ENCODE measurements at places on chromosomes 13 and 19. TPM values are rescaled to one million over a fixed set of nuclear protein-coding genes. Genes with fewer than 3 reads are reported as not detected.

The ZNF226 gene
- polyA plus RNA-seq = 28.4 TPM

The ZNF726 gene
- polyA plus RNA-seq = 9.4 TPM

The ATXN8OS gene
- 0.22 TPM for polyA plus RNA-seq

The NLRP4 gene
- polyA plus RNA-seq = not detected

The LRRC63 gene
- 0.08 TPM for polyA plus RNA-seq

The TRPC4 gene
- 4.9 TPM for polyA plus RNA-seq

The THSD8 gene
- polyA plus RNA-seq = 1.7 TPM

The IGFL1 gene
- polyA plus RNA-seq = not detected

The TEX26 gene
- 1.2 TPM for polyA plus RNA-seq

The OR7G3 gene
- polyA plus RNA-seq = not detected

The PSG11 gene
- polyA plus RNA-seq = not detected

GRCh38 chr13:64909184-64909583 is 2321.0 kb downstream of the PCDH9 start:
- DNase-seq = no peak

- DNase-seq = no peak
Observed at GRCh38 chr19:400976-401865, 7.7 kb downstream of the C2CD4C start.

DNA sequence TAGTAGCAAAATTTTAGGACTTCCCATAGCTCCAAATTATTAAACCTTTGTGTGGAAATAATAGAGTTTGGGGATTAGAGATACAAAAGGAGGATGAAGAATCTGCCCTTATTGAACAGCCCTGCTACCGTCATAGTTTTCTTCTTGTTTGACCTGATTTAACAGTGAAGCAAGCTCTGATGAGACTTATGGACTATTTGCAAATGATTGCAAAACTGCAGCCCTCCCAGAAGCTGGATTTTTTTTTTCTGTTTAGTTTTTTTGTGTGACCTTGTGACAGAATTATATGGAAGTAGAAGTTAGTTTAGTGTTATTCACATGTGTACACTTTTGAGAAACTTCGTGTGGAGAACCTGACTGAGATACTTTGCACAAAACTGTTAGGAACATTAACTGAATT is 267.8 kb downstream of the KCNRG start:
- DNase-seq = no peak

GRCh38 chr19:13492128-13492527 is 14.2 kb downstream of the CACNA1A start:
- DNase-seq = no peak

- DNase-seq = no peak
Observed at GRCh38 chr13:34246511-34246910, 428.6 kb downstream of the RFC3 start.

DNA sequence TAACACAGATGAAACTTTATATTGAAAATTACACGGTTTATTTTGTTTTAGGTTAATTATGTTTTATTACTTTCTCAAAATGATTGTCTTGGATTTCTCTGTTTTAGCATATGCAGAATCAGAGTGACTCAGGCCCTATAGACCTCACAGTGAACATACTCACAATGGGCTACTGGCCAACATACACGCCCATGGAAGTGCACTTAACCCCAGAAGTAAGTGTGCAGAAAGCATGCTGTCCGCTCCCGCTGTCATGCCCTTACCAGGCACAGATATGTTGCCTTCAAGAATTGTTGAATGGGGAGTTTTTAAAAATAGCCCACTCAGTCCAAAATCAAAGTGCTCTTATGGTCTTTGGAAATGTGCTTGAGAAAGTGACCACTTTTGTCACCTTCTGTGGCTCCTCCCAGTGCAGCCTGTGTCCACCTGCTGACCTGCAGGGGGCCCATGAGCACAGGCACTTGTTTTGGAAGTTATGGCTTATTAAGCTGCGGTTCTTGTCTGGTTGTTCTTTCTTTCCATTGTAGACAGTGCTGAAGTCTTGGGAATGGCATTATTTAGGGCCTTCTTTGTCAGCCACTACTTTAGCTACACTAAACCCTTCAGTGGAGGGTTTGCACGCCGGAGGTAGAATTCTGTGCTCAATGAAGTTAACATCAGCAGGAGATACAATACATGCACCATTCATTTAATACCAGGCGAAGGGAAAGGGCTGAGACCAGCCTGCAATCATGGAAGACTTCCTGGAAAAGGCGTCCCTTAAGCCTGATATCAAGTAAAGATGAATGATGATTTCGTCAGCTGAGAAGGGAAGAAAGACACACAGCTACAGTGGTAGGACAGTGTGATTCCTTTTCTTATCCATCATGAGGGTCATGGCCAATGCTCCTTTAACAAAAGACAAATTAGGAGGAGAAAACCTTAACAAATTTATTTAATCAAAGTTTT is 36.7 kb downstream of the CUL4A start:
- DNase-seq = no peak

GRCh38 chr13:95341441-95341840 is 40.2 kb upstream of the ABCC4 start:
- DNase-seq = no peak

DNA sequence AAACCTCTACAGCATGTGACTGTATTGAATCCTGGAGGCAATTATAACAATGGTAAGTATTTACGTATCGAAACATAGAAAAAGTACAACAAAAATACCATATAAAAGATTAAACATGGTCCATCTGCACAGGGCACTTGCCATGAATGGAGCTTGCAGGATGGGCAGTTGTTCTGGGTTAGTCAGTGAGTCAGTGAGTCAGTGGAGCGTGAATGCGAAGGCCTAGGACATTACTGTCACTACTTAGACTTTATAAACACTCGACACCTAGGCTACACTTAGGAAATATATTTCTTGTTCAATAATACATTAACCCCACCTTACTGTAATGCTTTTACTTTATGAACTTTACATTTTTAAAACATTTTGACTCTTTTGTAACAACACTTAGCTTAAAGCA is 35.6 kb upstream of the TMTC4 start:
- no peak for DNase-seq

GRCh38 chr19:48913114-48913889 is 13.2 kb downstream of the NUCB1 start:
- no peak for DNase-seq

GRCh38 chr19:29040951-29041350 is 172.0 kb downstream of the UQCRFS1 start:
- DNase-seq = no peak

DNA sequence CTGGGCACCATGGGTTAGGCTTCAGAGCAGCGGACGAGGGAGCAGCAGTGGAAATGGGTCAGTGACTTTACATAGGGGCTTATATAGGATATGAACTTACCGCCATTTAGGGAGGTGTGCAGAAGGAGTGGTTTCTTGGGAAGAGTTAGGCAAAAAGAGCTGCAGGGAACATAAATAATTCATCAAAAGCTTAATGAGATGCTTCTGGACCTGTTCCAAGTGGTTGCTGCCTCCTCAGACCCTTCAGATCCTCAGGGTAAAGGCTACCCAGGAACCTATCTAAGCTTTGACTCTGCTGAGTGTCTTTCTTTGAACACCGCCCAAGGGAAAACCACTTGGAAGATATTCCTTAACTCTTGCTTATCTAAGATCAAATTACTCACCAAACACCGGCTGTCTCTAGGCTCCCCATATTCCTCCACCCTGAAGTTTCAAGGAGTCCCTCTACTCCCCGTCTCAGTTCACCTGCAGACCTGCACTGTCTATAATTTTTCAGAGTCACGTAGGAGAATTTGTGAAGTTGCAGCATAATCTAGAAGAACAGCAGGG is at the start of gene IGFL4:
TSS of gene IGFL4 (minus strand) at position 51 of the 549 bp plus-strand sequence. CDS start at position 11, 40 bp downstream.
- DNase-seq = no peak

GRCh38 chr13:42494157-42494556 is 79.8 kb upstream of the TNFSF11 start:
- no peak for DNase-seq

GRCh38 chr13:50389726-50390125 is 374.5 kb downstream of the KCNRG start:
- DNase-seq = no peak

Measured in right renal cortex interstitium (tissue), 3 donors.